ENCODE measurements at places on chromosomes 1 and 21. TPM values are rescaled to one million over a fixed set of nuclear protein-coding genes. Genes with fewer than 3 reads are reported as not detected.

DNA sequence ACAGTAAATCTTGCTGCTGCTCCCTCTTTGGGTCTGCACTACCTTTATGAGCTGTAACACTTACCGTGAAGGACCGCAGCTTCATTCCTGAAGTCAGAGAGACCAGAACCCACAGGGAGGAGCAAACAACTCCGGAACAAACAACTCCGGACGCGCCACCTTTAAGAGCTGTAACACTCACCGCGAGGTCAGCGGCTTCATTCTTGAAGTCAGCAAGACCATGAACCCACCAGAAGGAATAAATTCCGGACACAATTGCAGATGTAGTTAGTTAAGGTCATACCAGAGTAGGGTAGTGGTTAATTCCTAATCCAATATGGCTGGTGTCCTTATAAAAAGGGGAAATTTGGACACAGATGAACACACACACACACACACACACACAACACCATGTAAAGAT is 37.7 kb downstream of the VTCN1 start:
- no peak for DNase-seq

DNA sequence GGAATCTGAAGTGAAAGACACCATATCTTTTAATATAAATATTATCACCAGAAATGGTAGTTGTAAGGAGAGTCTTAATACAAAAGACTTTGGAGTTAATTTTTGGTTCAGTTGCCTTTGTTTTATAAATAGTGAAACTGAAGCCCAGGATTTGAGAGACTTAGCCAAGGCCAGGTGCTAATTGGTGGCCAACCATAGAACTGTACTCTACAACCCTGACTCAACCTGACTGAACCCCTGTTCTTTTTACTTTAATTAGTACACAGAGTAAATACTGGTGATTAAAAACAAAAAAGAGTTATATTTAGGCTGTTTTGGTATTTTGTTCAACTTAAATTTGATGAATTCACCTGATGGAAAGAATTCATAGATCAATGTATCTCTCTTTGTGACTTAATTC is 76.3 kb downstream of the SNX7 start:
- DNase-seq: no peak

DNA sequence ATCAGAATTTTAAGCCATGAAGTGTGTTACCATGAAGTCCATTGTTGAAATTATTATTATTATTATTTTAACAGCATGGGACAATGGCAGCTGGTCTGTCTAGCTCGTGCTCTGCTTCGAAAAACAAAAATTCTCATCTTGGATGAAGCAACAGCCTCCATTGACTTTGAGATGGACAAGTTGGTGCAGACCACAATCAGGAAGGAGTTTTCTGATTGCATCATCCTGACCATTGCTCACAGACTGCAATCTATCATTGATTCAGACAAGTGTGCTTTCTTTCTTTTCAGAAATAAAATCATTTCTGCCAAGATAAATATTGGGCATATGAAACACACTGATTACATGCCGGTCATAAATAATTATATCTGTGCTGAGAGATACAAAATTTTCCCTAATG is 21.0 kb downstream of the HSPA13 start:
- DNase-seq: no peak

IGSF9 gene
- not detected for total RNA-seq

GRCh38 chr1:41419584-41420295 is 58.5 kb downstream of the FOXO6 start:
- DNase-seq: no peak

DNA sequence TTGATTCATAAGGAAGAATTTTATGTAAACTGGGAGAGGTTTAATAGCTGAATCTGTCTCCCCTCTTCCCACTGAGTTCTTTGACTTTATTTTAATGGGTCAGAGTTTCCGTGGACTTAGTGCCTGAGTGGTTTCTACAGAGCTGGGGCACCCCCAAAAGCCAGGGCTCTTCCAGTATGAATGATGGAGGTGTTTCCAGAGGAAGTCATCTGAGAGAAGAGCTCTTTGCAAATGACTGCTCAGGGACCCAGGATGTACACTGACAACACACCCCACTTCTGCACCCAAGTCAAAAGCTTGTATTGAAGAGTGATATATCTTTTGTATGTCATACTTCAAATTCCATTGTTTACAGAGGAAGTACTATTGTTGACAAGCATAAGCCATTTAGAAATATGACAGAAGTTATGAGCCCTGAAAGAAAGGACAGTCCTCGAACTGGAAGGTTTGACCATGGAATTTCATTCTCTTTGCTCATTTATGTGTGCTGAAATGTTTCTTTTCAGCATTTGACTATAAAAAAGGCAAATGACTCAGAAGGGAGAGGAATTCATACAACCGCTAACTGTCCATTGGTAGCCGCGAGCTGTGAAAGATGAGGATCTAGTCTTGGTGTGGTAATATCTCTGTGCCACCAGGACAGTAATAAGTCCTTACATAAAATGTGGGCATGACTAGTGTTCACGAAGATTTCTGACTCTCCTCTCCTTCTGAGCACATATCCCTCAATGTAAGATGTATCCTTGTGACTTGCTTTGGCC is 25.4 kb upstream of the LMX1A start:
- DNase-seq: no peak

All from heart right ventricle (tissue), 16 donors.